ENCODE measurements at places on chromosomes 6 and 20.

GRCh38 chr6:2765896-2766766, 938 bp downstream of the WRNIP1 start:
- peak; percentile 32 for DNase-seq

- DNase-seq = no peak
Observed at GRCh38 chr20:56733967-56734366, 104.9 kb downstream of the TFAP2C start.

DNA sequence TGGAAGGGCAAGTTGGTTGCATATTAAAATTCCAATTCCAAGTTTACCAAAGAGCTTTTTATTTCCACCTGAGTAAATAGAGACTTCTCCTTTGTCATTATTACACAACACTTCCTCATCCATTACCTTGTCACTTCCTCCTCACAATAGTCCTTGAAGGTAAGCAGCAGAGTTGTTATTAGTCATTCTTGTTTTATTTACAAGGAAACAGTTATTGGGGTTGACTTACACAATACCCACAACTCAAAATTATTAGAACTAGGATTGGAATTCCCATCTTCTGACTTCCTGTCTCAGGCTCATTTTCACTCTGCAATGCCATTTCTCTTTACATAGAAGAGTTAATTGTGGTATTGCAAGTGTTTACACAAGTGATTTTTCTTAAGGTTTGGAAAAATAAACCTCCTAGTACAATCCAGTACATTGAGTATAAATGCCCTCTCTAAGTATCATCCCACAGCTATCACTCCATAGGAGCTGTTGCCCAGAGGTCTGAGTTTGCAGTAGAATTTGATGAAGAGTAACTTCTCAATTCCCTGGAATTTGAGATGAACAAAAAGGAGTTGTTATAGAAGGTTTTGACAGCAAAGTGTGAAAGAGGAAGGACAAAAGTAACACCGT, 28.9 kb upstream of the MTRF1L start:
- no peak for DNase-seq

DNA sequence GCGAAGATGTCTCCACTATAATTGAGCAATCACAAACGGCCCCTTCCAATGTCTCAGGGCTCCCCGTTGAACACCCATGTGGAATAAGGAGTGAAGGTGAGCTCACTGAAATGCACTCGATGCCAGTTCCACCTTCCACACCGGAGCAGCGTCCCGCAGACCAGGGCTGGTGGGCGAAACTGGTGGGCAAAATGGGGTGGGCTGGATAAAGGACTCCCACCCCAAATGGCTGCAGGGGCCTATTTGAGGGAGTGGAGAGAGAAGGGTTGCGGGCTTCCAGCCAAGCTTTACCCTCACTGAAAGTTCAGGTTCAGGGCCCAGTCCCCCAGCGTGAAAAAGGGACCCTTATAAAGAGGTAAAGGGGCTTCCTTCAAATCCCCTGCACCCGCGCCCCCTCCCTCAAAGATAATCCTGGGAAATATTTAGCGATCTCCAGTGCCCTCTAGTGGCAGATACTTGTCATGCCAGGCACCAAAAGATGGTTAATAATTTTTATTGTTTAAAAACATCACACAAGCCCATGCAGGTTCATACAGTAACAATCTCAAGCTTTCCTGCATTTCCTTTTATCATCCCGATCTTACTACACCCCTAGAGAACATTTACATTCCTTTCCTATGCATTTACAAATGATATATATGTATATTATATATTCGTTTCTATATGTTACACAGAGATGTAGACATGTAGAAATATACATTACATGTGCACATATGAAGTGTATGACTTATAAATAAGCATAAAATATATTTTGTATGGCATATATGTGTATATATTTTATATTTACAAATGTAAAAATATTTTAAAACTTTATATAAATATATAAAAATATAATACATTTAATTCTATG, 58.2 kb upstream of the NKX2-2 start:
- no peak for DNase-seq

- no peak for DNase-seq
Observed at GRCh38 chr6:1253816-1254215, 58.1 kb upstream of the FOXQ1 start.

DNA sequence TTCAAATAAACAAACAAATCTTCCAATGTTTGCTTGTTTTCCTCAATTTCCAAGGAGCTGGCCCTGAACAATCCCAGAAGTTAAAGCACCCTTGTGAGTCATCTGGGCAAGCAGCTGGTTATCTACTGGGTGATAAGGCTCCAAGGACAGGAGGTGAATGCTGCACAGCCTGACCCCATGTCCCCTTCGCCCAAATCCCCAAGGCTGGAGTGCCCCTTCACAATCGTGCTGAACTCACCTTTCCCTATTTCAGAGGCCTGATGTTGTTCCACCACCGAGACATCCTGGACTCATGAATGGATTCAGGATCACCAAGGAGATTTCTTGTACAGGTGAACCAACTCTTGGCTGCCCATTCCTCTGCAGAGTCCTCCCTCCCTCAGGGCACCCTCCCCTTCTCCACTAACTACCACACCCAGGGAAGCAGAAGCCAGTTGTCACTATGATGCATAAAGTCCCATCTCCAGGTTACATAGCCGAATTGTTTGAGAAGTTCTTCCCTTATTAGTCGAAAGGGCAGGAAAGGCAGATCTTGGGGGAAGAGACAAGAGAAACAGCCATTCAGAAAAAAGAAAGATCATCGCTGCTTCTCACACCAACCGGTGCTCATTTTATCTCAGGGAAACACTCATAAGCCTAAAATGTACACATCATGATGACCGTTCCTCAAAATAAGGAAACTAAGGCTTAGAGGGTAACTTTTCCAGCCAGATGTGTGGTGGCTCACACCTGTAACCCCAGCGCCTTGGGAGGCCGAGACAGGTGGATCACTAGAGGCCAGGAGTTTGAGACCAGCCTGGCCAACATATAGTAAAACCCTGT, 138.8 kb upstream of the RREB1 start:
- DNase-seq = no peak

DNA sequence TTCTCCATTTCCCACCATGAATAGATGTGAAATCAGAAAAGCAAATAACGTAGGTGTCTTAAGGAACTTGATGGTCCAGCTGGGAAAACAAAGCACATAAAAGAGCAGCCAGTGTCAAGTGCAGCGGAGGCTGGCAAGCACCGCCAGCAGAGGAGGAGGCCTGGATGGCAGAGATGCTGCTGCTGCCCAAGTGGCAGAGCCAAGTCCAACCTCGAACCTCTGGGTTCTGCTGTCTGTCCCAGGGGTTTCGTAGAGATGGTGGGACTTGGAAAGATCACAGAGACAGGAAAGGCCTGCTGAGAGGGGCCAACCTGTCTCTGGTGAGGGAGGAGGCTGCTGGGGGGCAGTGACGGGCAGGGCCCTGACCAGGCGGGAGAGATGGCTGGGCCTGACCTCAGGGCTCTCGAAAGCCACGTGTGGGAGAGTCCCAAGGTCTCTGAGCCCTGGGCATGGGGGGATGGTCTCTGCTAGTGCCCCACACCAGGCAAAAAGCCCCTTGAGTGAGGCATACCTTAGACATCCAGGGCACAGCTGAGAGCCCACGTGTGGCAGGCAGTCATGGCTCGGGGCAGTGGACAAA, 77.3 kb downstream of the TCP11 start:
- DNase-seq = no peak

DNA sequence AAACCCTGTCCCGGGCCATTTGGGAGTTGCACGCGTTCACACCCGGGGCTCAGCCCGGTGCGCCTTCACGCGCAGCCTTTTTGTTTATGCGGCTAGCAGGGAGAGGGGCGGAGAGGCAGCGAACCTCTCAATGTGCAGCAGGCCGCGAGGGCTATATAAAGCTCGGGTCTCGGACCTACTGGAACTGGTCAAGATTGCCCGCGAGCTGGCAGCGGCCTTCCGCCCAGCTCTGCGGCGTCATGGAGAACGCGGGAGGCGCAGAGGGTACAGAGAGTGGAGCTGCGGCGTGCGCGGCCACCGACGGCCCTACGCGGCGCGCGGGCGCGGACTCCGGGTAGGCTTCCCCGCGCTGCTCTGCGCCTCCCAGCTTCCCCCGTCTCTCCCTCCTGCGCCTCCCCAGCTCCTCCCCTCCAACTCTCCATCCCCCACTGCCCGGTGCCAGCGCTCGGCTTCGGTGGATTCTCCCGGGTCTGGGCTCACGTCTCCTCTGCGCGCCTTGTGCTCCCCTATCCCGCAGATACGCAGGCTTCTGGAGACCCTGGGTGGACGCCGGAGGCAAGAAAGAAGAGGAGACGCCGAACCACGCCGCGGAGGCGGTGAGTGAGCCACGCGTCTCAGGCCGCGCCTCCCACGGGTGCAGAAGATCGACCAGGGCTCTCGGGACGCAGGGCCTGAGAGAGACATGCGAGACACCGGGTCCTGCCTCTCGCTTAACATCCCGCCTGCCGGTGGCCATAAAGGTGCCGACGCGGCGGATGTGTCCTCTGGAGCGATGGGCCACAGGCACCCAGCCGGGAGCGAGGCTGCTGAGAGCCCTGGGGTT, at the start of gene RIPPLY2:
RIPPLY2 (plus strand) TSS at position 183 of the 823 bp plus-strand sequence; CDS start at position 240, 57 bp downstream.
- DNase-seq = no peak

DNA sequence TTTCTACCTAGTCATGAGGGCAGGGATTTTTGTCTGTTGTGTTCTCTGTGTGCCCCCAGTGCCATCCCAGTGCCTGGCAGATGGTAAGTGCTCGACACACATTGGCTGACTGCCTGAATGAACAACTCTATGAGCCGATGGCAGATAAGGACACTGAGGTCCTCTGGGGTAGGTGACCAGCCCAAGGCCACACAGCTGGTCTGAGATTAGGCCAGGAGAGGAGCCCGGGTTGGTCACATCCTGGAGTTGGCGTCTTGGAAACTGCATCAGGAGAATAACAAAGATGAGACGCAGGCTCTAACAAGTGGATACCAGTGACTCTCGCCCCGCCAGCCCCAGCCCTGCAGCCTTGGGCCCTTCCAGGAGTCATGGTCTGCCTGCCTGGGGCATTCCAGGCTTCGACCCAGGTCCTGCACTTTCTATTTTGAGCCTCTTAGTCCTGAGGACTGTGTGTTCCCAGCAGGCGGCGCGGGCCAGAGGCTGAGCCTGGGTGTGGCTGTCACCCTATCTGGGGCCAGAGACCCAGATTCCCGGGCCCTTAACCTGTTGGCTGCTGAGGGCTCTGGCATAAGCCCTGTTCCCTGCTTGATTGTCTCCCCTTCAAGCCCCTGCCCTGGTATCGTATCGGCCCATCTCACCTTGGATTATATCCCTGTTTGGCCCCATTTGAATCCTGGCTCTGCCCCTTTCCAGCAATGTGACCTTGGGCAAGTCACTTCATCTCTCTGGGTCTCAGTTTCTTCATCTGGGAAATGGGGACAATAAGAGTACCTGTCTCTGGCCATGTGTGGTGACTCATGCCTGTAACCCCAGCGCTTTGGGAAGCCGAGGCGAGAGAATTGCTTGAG, 88.3 kb downstream of the CEBPB start:
- no peak for DNase-seq

DNA sequence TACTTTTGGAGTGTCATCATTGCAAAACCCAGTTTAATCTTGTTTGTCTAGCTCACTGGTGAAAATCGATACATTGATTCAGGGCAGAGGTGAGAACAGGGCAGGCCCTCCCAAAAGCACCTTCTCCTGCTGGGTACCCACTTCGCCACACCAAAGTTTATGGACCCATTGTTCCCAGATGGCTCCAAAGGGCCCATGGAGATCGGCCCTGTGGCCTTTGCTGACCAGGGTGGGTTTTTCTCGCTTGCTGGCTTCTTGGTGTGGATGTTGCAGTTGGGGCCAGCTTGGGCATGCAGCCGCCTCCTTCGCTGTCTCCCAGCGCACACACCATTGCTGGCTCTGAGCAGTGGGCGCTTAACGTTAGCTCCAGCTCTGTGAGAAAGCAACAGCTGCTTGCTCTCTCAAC, 178.1 kb upstream of the PDE10A start:
- no peak for DNase-seq

GRCh38 chr6:140923048-140923447, 1209.7 kb upstream of the GJE1 start:
- DNase-seq = no peak

- DNase-seq = no peak
Observed at GRCh38 chr6:128657181-128657580, 136.8 kb upstream of the PTPRK start.

- no peak for DNase-seq
Observed at GRCh38 chr6:71446470-71446869, 157.9 kb downstream of the OGFRL1 start.

GRCh38 chr20:62235777-62236157, 2.6 kb upstream of the OSBPL2 start:
- DNase-seq = no peak

DNA sequence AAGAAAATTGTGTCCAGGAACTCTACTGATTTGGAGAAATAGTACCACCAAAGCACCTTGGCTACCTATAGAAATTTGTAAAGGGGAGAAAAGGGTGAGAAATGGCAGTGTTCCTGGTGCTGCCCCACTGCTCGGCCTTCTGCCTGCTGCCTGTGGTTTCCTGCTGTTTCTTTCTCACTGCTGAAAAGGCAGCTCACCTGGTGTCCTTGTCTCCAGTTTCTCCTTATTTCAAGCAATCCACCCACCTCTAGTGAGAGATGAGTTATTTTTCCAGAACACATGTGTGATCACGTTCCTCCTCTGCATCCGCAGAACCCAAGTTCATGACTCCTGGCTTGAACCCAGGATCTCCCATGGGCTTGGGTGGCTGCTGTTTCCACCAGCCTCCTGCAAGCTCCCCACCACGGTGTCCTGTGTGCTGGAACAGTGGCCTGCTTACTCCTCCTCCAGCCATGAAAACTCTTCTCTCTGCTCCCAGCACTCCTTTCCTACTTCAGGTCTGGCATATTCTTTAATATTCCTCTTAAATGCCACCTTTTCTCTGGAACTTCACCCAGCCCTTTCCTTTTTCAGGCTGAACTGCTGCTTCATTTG, 48.9 kb downstream of the ELOVL2 start:
- no peak for DNase-seq

- no peak for DNase-seq
Observed at GRCh38 chr20:550611-551010, 7.0 kb upstream of the CSNK2A1 start.

DNA sequence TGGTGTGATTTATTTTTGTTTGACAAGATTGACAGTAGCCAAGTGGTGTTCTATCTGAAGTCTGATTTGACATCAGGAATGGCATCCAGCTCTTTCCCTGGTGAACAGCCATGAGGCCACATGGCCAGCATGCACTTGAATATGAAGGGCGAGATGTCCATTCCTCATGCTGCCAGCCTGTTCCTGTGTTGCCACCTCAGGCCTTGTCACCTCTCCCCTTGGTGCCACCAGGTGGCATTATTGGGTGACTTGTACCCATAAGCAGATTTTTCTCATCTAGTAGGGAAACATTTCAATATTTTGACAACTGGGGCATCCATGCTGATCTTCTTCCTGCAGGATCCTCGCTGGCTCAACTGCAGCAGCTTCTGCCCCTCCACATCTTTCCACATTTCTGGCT, 199.1 kb downstream of the ERMARD start:
- no peak for DNase-seq

DNA sequence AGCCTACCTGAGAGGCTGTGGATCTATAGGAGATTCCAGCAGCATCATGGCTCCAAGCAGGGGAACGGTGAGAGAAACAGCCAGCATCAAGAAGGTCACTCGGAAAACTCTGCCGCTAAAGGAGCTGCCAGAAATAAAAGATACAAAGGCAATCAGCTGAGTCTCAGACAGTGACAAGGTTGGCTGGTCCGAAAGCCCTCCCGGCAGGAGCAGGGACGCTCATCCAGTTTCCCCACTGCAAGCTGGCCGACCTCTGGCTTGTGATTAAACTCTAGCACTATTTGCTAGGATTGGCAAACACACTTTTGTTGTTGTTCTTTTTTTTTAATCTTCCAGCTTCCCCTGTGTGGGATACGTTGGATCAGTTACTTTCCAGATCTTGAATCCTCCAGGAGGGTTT, 8.7 kb downstream of the APMAP start:
- DNase-seq = no peak

Measured in stimulated activated CD4-positive, alpha-beta T cell treated with anti-CD3 and anti-CD28 coated beads, TNF-alpha, amount 100 ng/mL, for 1 hour (primary cell).